ENCODE measurements at places on chromosomes 4 and X. TPM values are rescaled to one million over a fixed set of nuclear protein-coding genes. Genes with fewer than 3 reads are reported as not detected.

GRCh38 chr4:155822572-155822971 is 43.5 kb downstream of the ASIC5 start:
- DNase-seq, result no peak

CHIC2 gene
- 56.6 TPM for polyA plus RNA-seq

GRCh38 chrX:10177601-10178000 is 20.8 kb downstream of the CLCN4 start:
- no peak for DNase-seq

DNA sequence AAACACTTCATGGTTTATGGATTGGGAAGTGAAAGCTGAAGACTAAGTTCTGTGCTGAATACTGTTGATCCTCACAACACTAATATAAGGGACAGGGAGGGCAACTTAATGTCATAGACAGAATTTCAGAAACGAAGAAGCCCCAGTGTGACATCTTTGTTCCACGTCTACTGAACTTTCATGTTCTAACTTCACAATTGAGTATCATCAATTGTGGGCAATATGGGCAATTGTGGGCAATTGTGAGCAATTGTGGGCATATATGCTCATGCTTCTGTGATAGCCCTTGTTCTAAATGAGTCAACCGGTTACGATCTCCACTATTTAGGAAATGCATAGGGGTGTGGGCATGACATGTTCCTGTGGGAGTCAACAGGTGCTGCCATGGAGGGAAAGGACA is 33.7 kb downstream of the CYBB start:
- DNase-seq, result no peak

CASP3 gene
- polyA plus RNA-seq, result 4.4 TPM

- DNase-seq, result no peak
These were observed 61.4 kb downstream of the ZXDA start for GRCh38 chrX:57848857-57849256.

GRCh38 chr4:60588556-60588955 is 611.6 kb upstream of the ADGRL3 start:
- no peak for DNase-seq

VSIG4 gene
- polyA plus RNA-seq, result not detected

DNA sequence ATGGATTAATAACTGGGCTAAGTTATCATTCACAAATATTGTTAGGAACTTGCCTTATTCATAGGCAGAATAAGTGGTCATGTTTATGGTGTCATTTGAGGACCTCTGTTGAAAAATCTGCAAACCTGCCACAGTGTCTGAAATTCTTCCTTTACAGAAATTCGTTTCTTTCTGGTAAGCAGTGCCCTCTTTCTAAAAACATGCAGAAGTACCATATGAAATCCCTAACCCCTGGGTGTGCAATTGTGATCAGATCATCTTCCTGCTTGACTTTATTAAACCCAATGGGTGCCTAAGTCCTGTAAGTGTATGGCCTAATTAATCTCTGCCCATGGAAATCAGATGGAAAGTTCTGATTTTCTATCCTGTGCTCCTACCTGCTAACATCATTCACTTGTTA is 4.4 kb upstream of the HTATSF1 start:
- no peak for DNase-seq
